ENCODE measurements at places on chromosomes 6 and 20.
A peak's percentile ranks its signal among the peaks of the same experiment; 100 is the strongest.

GRCh38 chr6:101544286-101544685, 150.8 kb downstream of the GRIK2 start:
- no peak for DNase-seq

DNA sequence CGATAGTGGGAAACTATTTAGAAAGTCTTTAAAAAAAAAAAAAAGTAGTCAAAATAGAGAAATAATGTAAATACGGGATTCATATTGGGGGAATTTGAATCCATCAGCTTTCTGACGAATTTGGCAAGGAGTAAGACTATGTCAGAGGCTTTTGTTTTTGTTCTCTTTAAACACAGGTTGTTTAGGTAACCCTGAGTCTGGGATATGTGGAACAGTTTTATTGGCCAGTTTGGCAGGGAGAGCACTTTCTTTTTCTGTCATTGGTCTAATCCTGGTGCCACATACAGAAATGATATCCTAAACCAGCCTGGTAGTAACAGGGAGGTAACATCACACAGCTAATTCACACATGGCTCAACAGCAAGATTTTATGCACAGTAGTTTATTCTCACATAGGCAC, 27.7 kb downstream of the HAO1 start:
- DNase-seq, result no peak

GRCh38 chr6:162416831-162417537, 310.6 kb downstream of the PRKN start:
- DNase-seq, result no peak

GRCh38 chr6:91827151-91827550, 1240.3 kb upstream of the MAP3K7 start:
- no peak for DNase-seq

DNA sequence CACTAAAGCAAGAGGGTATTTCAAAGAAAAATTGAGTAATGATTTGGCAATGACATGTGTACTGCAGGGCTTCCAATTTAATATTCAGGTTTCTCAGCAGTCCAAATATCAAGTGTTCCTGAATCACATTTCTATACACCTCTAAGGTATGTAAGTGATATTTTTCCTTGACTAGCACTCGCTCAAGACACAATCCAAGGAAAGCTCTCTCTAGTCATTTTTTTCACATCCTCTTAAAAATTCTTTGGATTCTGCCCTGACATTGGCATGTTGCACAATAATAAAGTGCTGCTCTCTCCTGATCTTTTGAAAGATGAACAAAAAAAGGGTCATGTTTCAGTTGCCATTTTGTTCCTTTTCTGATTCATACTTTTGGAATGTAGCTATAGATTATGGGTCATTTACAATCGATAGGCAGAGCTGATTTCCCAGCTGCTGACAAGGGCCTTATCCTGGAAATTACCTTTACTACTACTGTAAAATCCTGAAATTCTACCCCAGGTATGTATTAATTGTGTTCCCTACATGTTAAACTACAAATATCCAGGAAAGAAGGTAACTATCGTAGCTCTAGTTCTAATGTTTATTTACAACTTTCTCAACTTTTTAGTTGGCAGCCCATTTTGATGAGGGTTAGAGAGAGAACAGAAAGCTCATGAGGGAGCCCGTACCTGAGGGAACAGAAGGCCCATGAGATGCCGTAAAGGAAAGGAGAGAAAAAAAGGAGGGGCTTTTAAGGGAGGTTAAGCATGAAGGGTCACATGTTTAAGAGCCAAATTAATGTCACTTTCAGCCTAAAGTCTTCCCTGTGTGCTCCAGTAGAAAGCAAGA, 22.2 kb upstream of the ADGRG6 start:
- DNase-seq, result no peak

DNA sequence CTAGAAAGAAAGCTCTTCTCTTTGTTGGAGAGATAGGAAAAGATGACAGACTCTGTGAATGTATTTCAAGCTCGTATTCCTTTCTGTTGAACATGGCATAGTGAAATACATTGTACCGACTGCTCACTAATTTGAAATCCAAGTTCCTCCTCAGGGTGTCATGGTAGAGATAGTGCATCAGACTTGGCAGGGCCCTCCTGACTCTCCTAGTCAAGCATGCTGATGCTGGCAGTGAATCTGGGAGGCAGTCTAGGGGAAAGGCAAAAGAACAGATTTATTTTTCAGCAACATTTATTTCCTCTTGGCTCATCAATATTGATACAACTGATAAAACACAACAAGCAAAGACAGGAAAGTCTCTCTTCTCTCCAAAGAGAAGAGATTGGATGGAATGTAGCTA, 356.3 kb upstream of the IRAK1BP1 start:
- DNase-seq, result no peak

GRCh38 chr6:135002974-135003703, 51.5 kb downstream of the HBS1L start:
- no peak for DNase-seq

GRCh38 chr6:134427721-134428120, 109.8 kb upstream of the SGK1 start:
- DNase-seq, result no peak

- DNase-seq, result peak; percentile 62
Measured at GRCh38 chr6:42294759-42295158, 77.1 kb upstream of the MRPS10 start.

DNA sequence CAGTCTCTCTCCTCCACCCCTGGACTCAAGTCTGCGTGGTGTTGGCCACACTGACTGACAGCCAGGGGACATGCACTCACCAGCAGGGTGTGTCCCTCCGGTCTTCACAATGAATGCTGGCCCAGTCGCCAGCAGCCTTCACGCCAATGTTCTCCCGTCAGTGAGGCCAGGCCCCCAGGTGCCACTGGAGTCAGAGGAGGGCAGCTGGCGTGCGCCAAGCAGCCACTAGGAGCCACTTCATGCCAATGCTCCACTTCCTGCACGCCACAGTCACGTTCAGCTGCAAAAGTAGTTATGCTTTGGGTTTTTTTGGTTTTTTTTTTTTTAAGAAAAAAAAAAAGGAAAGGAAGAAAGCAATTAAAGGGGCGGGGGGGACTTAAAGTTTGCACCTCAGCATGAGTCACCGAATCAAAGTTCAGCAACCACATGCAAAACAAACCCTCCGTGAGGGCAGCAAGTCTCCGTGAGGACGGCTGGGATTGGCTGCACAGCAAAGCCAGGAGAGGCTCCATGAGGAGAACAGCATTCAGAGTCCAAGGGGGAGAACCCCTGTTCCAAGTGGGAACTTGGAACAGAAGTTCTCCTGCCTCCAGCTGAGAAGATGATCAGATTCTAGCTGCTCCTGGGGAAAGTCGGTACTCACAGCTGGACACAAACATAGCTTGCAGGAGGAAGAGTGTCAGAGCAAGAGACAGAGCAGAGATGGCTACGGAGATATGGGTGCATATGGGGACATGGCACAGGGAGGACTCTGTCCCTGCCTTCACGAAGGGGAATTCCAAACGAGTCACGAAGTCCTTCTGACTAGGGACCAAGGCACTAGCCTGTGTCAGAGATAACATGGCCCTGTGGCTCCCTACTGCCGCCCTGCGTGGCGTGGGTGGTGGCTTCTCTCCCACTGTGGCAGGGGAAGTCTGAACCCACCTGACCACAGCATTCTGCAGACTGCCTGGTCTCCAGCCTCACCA, at the start of gene ZC3H12D:
Gene ZC3H12D (minus strand): TSS at position 282 of the 968 bp plus-strand sequence. CDS start 10,471 bp downstream, outside the sequence.
- peak; percentile 65 for DNase-seq

DNA sequence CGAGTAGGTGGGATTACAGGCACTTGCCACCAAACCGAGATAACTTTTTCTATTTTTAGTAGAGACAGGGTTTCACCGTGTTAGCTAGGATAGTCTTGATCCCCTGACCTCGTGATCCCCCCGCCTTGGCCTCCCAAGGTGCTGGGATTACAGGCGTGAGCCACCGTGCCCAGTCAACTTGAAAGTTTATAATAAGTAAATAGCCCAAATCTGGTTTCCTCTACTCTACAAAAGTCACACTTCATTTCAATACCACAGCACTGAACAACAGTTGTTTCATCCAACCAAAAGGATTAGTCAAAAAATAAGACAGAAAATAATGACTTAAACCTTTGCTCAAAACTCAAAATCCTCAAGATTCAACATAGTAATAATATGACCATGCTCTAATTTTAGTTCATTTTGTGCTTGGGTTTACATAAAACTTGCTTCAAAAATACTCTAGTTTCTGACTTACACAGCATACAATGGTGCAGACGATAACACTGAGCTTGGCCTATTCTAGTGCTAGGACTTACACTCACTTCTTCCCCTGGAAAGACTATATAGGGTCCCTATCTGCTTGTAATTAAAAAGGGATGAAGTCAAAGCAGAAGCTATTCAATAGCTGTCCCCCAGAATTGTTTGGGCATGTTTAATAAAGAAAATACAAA, 56.7 kb downstream of the NT5E start:
- no peak for DNase-seq

DNA sequence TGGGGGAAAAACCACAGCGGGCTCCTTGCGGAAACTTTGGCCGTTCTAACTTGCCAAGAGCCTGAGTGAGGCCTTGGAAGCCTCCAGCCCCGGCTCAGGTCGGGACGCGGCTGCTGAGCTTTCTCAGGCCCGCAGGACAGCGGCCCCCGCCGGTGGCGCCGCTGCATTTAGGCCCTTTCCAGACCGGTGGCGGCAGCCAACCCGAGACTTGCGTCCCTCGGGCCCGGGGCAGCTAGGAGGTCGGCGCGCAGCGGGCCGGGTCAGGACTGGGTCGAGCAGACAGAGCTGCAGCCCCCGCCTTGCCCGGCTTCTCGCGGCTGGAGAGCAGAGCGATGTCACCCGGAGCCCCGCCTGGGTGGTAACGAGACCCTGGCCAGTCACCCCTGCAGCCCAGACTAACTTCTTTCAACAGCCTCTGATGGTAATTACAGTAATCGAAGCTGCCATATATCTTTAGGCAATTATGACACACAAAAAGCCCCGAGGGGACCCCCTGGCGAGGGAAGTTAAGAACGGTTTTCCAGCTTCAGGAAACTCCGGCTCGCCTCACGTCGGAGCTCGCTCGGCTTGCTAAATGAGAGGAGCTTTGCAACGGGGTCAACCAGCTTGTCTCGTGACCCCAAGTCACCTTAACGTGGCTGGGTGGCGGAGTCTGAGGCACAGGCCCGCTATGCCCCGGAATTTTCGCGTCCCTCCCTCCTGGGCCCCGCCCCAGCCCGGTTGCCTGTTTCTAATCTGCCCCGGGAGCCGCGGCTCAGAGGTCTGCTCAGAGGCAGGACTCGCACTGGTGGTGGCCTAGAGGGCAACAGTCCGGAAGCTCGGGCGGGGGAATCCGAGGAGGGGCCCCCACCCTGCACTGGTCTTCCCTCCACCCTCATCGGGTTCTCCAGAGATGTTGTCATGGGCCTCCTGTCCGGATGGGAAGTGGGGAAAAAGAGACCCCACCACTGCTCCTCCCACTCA, 3.0 kb downstream of the NR2E1 start:
- no peak for DNase-seq

DNA sequence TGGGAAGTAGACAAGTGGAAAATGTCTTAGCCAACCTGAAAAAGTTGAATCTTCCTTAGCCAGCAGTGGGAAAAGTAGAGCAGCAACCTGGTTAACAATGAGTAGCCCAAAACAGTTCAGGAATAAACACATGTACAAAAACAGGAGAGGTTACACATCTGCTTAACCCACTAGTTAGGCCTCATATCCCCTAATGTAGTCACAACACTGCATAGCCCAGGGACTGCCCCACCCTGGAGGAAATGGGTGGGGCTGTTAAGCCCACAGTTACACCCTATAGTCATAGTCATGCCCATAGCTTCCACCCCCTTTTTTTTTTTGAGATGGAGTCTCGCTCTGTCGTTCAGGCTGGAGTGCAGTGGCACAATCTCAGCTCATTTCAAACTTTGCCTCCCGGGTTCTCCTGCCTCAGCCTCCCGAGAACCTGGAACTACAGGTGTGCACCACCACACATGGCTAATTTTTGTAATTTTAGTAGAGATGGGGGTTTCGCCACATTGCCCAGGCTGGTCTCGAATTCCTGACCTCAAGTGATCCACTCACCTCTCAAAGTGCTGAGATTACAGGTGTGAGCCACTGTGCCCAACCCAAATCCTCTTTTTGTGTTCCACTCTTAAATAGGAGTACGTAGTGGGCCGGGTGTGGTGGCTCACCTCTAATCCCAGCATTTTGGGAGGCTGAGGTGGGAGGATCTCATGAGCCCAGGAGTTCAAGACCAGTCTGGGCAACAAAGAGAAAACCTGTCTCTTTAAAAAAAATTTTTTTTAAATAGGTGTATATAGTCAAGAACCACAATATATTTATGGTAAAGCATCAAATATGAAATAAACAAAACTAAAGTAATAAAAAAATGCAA, 24.5 kb downstream of the ILRUN start:
- DNase-seq, result no peak

DNA sequence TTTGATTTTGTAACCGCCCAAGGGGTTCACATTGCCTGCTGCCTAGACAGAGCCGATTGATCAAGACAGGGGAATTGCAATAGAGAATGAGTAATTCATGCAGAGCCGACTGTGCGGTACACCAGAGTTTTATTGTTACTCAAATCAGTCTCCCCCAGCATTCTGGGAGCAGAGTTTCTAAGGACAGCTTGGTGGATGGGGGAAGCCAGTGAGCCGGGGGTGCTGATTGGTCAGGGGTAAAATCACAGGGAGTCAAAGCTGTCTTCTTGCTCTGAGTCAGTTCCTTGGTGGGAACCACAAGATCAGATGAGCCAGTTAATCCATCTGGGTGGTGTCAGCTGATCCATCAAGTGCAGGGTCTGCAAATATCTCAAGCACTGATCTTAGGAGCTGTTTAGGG, 60.0 kb upstream of the EZR start:
- no peak for DNase-seq

DNA sequence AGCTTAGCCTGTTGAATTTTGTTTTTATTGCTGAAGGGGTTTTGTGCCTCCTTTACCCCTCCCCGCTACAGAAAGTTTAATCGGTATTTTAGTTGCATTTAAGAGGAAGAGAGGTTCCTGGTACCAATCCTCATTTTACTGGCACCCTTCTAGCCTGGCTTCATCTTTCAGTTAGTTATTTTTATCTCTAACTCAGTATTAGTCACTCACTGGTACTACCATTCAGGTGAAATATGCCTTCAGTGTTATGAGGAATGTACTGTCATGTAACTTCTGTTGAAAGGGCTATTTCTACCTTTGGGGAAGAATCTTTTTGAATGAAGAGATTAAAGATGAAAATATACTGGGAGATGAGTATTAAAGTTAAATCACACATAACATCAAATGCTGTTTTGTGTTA, 211.8 kb downstream of the CDKAL1 start:
- DNase-seq, result no peak
